ENCODE measurements at places on chromosomes 7 and 10.

GRCh38 chr10:75774783-75775490, 343.5 kb downstream of the LRMDA start:
- DNase-seq = no peak

DNA sequence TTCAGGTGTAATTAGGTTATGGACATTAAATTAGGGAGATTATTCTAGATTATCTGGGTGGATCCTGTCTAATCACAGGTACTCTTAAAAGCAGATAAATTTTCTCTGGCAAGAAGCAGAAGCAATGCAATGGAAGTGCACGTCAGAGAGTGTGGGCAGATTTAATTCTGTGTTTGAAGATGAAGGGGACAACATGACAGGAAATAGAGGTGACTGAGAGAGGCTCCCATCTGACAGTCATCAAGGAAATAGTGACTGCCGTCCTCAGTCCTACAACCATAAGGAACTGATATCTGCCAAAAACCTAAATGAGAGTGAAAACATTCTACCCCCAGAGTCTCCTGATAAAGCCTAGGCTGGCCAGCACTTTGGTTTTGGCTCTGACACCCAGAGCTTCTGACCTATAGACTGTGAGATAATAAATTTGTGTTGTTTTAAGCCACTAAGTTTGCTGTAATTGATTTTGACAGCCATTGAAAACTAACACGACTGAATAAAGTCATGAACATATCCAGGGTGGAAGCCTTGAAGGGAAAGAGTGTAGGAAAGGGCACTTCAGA, 30.5 kb upstream of the DDX50 start:
- DNase-seq = peak; percentile 4

DNA sequence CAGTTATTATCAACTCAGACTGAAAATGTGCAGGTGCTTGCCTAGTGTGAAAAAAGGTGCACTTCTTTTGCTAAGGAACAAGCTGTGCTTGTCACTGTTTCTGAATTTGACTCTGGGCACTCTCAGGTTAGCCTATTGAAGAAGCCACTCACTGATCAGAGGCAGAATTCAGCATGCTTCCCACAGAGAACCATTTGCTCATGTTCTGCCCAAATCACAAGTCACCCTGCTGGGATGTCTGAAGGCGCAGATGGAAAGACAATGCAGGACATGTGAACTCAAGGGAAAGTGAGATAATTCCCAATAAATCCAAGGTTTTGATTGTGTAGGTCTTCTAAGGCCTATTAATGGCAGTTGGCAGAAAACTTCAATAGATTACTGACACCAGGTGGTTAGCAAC, 47.8 kb upstream of the CSTF2T start:
- DNase-seq = no peak

GRCh38 chr7:158034571-158034970, 553.1 kb downstream of the PTPRN2 start:
- DNase-seq = no peak

- peak; percentile 45 for DNase-seq
These were observed 290.3 kb upstream of the VWC2 start for GRCh38 chr7:49483142-49483541.

- no peak for DNase-seq
These were observed 62.4 kb downstream of the EEPD1 start for GRCh38 chr7:36215457-36215765.

DNA sequence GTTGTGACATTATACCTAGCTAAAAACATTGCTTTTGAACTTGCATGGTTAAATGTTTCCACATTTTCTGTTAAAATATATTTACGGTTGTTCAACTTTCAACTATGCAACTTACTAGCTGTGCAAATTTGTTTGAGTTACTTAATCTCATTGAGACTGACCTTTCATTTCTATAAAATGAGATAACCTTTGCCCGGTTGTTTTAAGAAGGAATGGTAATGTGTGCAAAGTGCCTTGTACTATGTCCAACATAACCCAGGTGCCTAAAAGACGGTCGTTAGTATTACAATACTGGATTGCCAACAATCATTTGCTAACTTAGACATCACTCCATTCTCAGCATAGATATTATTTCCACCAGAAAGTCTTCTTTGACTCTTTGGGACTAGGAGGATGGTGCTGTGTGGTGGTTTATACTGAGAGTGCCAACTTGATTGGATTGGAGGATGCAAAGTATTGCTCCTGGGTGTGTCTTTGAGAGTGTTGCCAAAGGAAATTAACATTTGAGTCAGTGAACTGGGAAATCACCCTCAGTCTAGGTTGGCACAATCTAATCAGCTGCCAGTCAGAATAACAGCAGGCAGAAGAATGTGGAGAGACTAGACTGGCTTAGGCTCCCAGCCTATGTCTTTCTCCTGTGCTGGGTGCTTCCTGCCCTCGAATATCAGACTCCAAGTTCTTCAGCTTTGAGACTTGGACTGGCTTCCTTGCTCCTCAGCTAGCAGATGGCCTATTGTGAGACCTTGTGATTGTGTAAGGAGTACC, 85.2 kb upstream of the PDSS1 start:
- DNase-seq = no peak

DNA sequence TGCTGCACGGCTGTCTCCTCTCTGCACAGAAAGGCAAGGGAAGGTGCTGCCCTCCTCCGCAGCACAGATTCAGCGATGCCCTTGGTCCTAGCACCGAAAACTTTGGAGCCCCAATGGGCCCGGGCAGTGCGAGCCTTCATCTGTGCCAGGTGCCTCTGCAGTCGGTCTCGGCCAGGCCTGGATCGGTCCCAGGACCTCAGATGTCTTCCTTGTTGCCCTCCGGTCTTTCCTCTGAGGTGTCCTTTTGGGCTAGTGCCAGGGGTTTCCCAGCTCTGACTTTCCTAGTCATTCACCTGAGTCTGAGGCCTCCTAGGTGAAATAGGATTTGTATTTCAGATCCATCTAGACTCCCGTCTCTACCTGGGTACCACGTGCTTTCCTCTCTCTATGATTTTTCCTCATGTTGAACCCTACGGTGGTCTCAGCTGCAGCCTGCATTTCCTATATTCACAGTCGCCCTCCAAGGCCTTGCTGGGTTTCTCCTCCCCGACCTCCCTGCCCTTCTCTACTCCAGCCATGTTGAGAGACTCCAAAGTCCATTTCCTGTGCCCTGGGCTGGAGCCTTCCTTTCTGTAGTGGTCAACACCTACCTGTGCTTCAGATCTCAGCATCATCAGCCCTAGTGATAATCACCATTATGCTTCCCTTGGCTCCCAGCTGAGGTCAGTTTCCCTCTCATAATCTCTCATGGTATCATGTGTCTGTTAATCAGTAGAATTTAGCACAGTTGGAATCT, 92.0 kb upstream of the PRSS58 start:
- no peak for DNase-seq

DNA sequence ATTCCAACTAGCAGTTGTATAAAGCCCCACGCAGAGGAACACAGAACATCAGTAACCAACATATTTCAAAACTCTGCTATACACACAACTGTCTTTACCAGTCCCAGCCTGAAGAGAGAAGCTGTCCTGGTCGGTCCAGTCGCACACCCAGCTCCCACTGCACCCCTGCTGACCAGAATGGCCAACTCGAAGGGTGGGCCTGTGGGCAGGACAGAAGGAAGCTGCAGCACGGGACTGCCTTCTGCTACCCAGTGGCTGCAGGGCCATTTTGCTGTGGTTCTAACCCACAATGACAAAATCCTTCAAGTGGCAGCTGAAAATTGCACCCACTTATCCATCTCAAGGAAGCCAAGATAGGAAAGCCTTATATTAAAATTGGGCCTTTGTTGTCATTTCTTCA, 48.2 kb downstream of the GSDME start:
- no peak for DNase-seq

DNA sequence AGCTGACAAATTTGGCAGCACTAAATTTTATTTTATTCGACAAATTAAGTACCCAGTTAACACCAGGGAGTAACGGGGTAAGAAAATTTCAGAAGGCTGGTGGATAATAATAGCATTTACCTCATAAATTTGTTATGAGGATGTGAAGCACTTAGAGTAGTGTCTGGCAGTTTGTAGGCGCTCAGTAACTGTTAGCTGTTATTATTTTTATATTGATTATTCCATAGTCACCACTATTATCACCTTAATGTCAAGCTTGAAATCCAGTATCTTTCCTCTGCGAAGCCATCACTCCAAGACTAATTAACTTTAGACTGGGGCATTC, 563 bp upstream of the COA1 start:
- no peak for DNase-seq

- DNase-seq = no peak
These were observed 34.0 kb downstream of the MINDY4 start for GRCh38 chr7:30805081-30805691.

DNA sequence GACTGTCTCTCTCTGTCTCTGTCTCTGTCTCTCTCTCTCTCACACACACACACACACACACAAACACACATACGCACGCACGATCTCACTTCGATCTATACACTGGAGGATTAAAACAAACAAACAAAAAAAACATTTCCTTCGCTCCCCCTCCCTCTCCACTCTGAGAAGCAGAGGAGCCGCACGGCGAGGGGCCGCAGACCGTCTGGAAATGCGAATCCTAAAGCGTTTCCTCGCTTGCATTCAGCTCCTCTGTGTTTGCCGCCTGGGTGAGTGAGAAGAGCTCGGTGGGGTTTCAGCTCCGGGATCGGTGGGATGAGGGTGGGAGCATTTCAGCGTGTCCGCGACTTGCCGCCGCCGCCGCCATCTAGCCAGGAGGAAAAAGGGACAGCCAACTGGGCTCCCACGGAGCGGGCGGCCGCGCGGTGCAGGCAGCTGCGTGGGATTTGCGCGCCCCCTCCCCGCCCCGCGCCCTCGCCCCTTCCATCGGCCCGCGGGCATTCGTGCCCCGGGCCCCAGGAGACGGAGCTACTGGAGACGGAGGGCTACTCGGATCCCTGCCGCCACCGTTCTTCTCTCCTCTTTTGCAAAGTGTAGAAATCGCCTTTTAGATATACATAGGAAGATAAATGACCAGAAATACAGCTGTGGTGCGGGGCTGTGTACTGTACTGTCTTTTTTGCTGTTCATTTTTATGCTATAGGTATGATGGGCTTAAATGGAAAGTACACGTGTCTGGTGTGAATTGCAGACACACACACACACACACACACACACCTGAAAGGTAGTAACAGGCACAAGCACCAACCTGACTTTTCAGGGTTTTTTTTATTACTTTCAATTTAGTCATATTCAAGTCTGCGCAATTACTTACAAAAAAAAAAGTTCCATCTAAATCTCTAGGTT, 581 bp downstream of the PTPRZ1 start:
- DNase-seq = no peak

GRCh38 chr10:78173360-78174015, 139.8 kb downstream of the RPS24 start:
- DNase-seq = no peak

GRCh38 chr10:14660831-14661230, 113.9 kb downstream of the FAM107B start:
- no peak for DNase-seq

DNA sequence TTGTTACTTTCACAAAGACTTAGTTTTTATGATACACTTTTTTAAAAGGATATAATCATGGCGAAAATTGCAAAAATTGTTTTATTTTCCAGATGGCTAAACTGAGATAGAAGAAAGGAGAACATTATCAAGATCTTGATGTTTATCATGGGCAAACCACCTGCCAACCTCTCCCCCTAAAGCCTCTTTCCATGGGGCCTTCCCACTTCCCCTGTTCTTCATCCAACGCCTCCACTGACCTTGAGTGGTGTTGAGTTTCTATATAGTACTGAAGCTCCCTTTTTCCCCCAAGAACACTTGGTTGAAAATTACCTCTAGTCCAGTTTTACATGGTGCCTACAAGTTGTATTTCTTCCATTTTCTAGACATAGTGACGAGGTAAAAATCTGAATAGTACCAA, 5.0 kb downstream of the CREB3L2 start:
- no peak for DNase-seq

- no peak for DNase-seq
These were observed 7.1 kb downstream of the CPA5 start for GRCh38 chr7:130351791-130352090.

DNA sequence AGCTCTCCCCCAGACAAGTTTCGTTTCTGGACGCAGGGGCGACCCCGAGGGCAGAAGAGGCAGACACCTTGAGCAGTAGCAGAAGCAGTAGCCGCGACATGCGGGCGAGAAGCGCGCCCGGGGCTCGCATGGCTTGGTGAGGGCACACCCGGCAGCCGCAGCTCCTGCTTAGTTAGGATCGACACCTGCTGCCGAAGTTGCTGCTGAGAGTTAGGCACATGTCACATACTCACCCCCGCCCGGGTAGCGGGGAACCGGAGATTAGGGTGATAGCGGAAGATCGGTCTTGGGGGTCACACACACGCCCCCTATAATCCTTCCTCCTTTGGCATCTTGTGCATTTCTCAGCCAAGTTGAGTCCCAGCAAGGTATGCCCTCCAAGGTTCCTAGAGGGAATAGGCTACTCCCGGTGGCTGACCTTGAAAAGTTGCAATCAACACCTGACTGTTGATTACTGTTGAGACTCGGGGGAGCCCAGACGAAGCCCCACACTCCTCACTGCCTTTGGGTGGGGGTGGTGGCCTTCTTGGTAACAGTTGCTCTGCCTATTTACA, 668 bp downstream of the GPR37 start:
- peak; percentile 28 for DNase-seq

DNA sequence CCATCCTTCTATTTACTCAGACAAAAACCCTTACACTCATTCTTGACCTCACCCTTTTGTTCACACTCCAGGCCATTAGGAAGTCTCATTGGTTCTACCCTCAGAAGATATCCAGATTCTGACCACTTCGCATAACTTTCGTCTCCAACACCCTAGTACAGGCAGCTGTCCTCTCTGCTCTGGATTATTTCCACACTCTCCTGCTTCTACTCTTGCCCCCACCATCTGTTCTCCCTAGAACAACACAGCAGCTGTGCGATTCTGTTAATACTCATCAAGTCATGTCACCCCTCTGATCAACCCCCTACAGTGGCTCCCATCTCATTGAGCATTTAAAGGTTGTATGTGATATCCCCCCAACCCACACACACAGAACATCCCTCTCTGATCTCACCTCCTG, 15.5 kb upstream of the TRIL start:
- no peak for DNase-seq

DNA sequence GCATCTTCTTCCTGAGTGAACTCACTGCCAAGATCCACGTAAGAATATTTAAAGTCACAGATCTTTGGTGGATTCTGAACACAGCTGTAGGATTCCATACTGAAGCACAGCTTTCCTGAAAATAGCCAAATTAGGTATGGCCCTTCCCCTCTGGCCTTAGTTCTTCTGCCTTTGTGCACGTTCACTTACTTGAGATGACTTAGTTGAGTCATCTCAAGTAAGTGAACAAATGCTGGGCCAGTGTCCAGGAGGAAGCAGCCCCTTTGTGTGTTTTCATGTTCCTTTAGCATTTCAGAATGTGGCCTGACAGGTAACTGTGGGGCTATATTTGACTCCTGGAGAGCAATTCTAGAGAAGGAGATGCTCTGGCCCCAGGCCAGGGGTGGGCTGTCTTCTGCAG, 51.5 kb downstream of the CCNY start:
- peak; percentile 48 for DNase-seq

DNA sequence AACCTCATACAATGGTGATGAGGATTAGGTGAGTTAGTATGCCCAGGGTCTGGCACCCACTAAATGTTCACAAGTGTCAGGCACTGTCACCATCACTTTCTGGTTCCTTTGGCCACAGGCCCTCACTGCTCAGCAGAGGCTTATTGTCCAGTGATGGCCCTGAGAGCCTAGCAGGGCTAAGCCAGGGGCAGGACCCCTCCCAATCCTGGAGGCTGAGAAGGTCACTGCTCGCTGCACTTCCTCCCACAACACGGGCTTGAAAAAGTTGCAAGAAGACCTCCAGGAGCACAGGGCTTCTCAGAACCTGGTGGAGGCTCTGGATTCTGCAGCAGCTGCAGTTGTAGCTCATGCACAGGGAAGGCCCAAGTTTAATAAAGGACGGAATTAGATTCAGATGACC, 48.1 kb downstream of the DRGX start:
- DNase-seq = no peak
